Urinary bladder (tissue), 4 donors: ENCODE measurements at places on chromosomes 3 and 15.

GRCh38 chr3:150022381-150023238 lies 51.9 kb upstream of the PFN2 start:
- DNase-seq: no peak

DNA sequence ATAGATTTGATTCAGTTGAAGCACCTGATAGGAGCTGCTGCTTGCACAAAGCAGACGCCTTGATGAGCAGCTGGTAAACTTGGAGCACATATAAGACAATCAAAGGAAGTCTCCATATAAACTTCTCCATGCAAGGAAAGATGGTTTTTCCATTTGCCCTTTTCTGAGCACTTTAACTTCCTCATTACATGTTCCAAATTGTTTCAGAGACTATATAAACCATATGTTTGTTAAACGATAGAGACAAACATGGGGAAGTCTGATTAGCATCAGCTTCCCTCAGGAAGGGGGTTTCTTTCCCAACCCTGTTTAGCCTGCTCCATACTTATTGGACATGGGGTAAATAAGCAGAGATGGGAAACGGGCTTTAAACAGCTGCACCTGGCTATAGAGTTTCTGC lies 88.0 kb downstream of the DHX36 start:
- DNase-seq: no peak

DNA sequence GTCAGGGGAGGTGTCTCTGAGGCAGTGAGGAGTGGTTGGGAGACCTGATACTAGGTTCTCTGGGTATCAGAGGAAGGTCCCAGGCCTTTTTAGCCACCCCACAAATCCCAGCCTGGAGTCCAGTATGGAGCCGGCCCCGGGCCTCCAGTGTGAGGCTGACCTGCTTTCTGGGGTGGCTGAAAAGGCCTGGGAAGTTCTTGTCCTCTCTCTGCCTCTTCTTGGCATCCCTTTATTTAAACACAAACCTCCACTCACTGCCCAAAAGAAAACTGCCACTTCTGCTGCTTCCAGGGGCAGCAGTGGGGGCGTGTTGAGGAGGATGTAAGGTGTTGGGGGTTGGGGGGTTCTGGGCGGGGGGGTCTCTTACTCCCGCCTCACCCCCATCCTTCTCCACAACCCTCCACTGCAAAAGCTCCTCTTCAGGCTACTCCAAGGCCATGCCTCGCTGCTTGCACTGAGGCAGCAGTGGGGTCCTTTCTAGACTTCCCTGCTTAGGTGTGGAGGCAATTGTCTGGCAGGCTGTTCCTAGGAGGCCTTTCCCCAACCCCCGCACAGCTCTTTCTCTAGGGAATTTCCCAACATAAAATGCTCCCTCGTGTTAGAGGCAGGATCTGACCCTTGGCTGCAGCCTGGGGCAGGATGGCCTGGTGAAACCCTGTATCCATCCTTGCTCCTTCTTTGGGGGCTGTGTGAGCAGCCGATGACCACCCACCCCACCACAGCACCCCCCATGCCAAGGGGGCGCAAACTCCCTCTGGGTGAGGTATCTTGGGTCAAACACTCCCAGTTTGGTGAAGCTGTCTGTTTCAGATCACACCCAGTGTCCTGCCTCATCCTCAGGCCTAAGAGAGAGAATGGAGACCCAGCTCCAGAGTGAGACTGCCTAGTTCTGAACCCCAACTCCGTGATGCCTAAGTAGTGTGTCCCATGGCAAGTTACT lies 12.1 kb upstream of the RAD18 start:
- no peak for DNase-seq

GRCh38 chr3:146839727-146840375 lies 234.7 kb upstream of the PLSCR5 start:
- DNase-seq: no peak

DNA sequence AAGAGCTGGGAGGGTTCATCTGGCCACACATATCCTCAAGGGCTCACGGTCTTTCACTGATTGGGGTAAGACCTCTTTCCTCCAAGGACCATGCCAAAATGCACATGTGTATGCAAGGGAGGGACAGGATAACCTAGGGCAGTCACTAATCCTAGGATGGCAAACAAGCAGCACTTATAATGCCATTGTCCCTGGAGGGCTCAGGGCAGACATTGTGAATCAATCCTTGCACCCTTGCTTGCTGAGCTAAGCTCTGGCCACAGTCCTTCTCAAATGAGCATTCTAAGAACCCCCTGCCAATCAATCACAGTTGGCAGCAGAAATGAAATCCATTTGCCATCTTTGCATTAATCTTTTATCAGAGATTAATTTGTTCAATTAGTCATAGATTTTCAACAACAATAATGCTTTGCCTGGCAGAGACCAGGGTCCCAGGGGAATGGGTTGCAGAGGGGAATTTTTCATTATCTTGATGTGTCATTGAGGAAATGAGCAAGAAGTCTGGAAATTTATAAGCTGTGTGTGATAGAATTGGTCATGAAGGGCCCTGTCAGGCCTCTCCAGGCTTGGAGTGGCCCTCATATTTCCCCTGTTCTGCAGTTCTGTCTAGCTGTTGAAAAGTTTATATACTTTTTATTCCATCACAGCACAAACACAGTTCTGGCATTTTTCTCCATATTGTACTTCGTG lies 57.2 kb upstream of the KY start:
- no peak for DNase-seq

GRCh38 chr3:101017017-101017416 lies 23.8 kb upstream of the ABI3BP start:
- no peak for DNase-seq

- no peak for DNase-seq
These were observed 51.0 kb downstream of the NR1D2 start for GRCh38 chr3:23996095-23996524.

- DNase-seq: no peak
These were observed 222.0 kb upstream of the GAP43 start for GRCh38 chr3:115401298-115401697.
